ENCODE measurements at places on chromosomes 1 and 21. TPM values are rescaled to one million over a fixed set of nuclear protein-coding genes. Genes with fewer than 3 reads are reported as not detected.

FCRLB gene
- 1.8 TPM for total RNA-seq

FCRL5 gene
- total RNA-seq, result under 0.01 TPM

SMG7 gene
- total RNA-seq, result 25.0 TPM

MLLT11 gene
- total RNA-seq, result 1.8 TPM

AKR7A3 gene
- total RNA-seq, result 1.2 TPM

- H3K36me3 ChIP-seq, result no peaks in the 10 kb centered on the region
- H3K4me1 ChIP-seq, result peaks cover 38% of the 10 kb centered on the region
- peak; percentile 61 for DNase-seq
- no peaks in the 10 kb centered on the region for H3K27me3 ChIP-seq
These were observed 340.4 kb downstream of the USP25 start for GRCh38 chr21:16070207-16070651.

GRCh38 chr1:58746757-58747156, 37.1 kb downstream of the JUN start:
- DNase-seq, result no peak
- no peaks in the 10 kb centered on the region for H3K36me3 ChIP-seq
- H3K4me3 ChIP-seq, result no peak overlapping the region
- no peaks in the 10 kb centered on the region for H3K4me1 ChIP-seq
- H3K27ac ChIP-seq, result no peak overlapping the region

DNA sequence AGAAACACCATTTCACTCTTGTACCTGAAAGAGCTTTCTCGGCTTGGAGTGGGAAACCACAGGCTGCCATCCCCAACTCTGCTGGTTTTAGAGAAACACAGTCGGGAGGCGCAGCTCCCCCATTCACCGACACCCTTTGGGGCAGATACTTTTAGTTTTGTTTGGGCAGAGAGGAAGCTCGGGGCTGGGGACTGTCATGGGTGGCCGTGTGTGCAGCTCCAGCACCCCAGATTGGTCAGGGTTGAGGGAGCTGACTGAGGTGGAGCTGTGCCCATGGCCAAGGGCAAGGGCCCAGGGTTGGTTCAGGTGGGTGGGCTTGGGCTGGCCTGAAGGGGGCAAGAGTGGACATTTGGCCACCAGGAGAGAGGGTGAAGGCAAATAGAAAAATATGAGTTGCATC, 163.1 kb downstream of the DYRK1A start:
- H3K27ac ChIP-seq, result no peak overlapping the region
- no peaks in the 10 kb centered on the region for H3K36me3 ChIP-seq
- H3K27me3 ChIP-seq, result peaks cover 40% of the 10 kb centered on the region
- DNase-seq, result no peak

DNA sequence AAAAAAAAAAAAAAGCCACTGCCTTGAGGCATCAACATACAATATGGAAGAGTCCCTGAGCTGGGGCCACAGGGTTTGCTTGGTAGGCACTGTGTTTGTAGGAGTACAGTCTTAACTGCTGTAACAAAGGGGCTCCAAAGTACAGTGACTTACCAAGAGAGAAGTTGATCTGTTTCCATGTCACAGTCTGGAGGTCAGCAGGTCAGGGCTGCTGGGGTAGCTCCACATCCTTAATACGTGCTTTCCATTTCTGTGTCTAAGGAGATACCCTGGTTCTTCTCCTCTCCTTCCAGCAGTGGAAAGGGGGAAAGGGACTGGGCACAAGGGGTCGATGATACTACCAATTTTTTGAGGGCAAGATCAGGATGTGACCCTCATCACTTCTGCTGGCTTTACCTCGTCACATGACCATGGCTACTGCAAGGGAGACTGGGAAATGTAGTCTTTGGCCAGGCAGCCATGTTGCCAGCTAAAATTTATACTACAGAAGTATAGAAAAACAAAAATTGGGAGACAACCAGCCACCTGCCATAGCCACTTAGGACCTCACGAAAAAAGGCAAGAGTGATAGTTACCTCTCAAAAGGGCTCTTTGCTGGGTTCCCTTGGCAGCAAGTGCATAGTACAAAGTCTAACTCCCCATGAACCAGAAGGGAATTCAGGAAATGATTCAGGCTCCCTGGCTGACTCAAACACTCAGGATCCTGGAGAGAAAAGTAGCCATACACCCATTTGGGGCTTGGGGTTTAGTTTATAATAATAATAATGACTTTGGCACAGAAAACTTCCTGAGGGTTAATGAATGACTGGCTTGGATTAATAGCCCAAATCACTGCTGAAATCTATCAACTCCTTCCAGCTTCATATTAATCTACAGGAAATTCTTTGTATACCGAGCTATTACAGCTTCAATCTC, 52.7 kb upstream of the ATP5PO start:
- DNase-seq, result peak; percentile 92
- H3K4me1 ChIP-seq, result peaks cover 48% of the 10 kb centered on the region
- H3K27ac ChIP-seq, result peak overlapping the region; percentile 83
- no peaks in the 10 kb centered on the region for H3K36me3 ChIP-seq
- H3K4me3 ChIP-seq, result no peak overlapping the region
- no peaks in the 10 kb centered on the region for H3K27me3 ChIP-seq

- H3K27me3 ChIP-seq, result no peaks in the 10 kb centered on the region
- no peak overlapping the region for H3K4me3 ChIP-seq
- DNase-seq, result peak; percentile 57
- peaks cover 11% of the 10 kb centered on the region for H3K4me1 ChIP-seq
These were observed 36.1 kb upstream of the RGS1 start for GRCh38 chr1:192539297-192540092.

DNA sequence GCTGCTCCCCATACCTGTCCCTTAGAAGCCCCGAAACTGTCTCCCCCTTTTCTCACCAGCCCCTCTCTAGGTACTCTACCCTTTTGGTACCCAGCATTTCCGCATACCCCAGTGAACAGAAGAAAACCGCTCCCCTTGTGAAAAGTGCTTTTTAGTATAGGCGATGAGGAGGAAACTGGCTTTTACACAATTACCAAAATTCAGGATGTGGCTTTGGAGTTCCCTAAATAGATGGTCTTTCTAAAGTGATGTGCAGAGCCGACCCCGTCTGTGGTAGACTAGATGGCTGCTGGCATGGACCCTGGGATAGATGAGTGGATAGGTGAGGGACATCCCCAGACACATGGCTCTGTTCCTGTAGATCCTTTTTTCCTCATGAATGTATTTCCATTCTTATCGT, 2.6 kb upstream of the PER3 start:
- no peak overlapping the region for H3K4me3 ChIP-seq
- no peak for DNase-seq
- H3K36me3 ChIP-seq, result peaks cover 42% of the 10 kb centered on the region
- H3K27me3 ChIP-seq, result no peaks in the 10 kb centered on the region

GRCh38 chr1:19274636-19275035, 13.9 kb downstream of the AKR7A3 start:
- no peak for DNase-seq
- no peaks in the 10 kb centered on the region for H3K4me1 ChIP-seq
- H3K36me3 ChIP-seq, result no peaks in the 10 kb centered on the region
- no peak overlapping the region for H3K27ac ChIP-seq
- no peak overlapping the region for H3K4me3 ChIP-seq

GRCh38 chr1:167776151-167776550, 54.4 kb downstream of the MPZL1 start:
- H3K4me1 ChIP-seq, result peaks cover 32% of the 10 kb centered on the region
- DNase-seq, result no peak
- H3K27ac ChIP-seq, result peak overlapping the region; percentile 2

- peaks cover 10% of the 10 kb centered on the region for H3K4me1 ChIP-seq
- H3K4me3 ChIP-seq, result no peak overlapping the region
- no peaks in the 10 kb centered on the region for H3K36me3 ChIP-seq
These were observed 32.8 kb upstream of the ABCD3 start for GRCh38 chr1:94385308-94385929.

DNA sequence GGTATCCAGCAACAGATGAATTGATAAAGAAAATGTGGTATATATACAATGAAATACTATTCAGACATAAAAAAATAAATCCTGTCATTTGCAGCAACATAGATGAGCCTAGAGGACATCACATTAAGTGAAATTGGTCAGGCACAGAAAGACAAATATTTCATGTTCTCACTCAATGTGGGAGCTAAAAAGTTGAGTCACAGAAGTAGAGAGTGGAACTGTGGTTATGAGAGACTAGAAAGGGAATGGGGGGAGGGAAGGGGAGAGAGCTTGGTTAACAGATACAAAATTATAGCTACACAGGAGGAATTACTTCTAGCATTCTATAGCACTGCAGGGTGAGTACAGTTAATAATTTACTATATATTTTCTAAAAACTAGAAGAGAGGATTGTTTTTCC, 37.1 kb upstream of the SERPINC1 start:
- DNase-seq, result peak; percentile 61
- no peaks in the 10 kb centered on the region for H3K27me3 ChIP-seq
- H3K4me3 ChIP-seq, result no peak overlapping the region
- no peaks in the 10 kb centered on the region for H3K4me1 ChIP-seq

DNA sequence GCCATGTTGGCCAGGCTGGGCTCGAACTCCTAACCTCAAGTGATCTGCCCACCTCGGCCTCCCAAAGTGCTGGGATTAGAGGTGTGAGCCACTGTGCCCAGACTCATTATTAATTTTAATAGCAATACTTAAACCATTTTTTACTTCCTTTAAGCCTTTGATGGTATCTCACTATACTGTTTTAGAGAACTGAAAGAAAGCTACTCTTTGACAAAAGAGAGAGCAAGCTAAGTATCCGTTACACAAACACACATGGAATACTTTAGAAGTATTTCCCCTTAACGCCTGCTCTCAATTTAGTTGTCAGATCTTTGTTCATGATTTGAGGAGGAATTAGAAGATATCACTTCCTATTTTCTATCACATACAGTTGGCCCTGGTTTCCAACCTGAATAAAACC, 189.4 kb downstream of the COP1 start:
- H3K4me3 ChIP-seq, result no peak overlapping the region
- H3K4me1 ChIP-seq, result no peaks in the 10 kb centered on the region
- H3K27ac ChIP-seq, result no peak overlapping the region

- peak overlapping the region; percentile 67 for H3K27ac ChIP-seq
- DNase-seq, result peak; percentile 93
- H3K4me1 ChIP-seq, result peaks cover 10% of the 10 kb centered on the region
- no peak overlapping the region for H3K4me3 ChIP-seq
These were observed 55.5 kb upstream of the PSEN2 start for GRCh38 chr1:226814751-226815537.

GRCh38 chr21:42003051-42003461, 7.1 kb downstream of the ZBTB21 start:
- peak overlapping the region; percentile 95 for H3K27ac ChIP-seq
- peak; percentile 21 for DNase-seq
- peaks cover 19% of the 10 kb centered on the region for H3K4me1 ChIP-seq
- peaks cover 24% of the 10 kb centered on the region for H3K36me3 ChIP-seq

- H3K4me1 ChIP-seq, result no peaks in the 10 kb centered on the region
- H3K4me3 ChIP-seq, result no peak overlapping the region
- H3K36me3 ChIP-seq, result no peaks in the 10 kb centered on the region
- H3K27me3 ChIP-seq, result no peaks in the 10 kb centered on the region
- no peak overlapping the region for H3K27ac ChIP-seq
- peak; percentile 72 for DNase-seq
These were observed 40.2 kb upstream of the COL6A1 start for GRCh38 chr21:45941338-45941710.

DNA sequence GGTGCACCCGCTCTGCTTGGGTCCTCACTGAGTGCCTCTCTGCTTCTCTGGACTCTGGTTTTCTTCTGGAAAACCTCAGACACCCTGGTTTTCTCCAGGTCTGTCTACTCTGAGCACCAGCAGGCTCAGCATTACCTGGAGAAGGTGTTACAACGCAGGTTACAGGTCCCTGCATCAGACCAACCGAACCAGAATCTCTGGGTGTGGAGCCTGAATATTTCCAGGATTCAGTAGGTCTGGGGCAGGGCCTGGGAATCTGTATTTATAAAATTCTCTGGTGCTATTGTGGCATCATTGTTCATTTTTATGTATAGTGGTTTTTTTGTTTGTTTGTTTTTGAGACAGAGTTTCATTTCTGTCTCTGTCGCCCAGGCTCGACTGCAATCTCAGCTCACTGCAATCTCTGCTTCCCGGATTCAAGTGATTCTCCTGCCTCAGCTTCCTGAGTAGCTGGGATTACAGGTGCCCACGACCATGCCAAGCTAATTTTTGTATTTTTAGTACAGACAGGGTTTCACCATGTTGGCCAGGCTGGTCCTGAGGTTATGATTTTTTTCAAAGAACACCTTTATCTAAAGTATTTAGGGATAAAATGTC, 1.5 kb upstream of the SLC30A2 start:
- DNase-seq, result peak; percentile 36
- H3K4me3 ChIP-seq, result no peak overlapping the region
- H3K36me3 ChIP-seq, result no peaks in the 10 kb centered on the region
- H3K4me1 ChIP-seq, result no peaks in the 10 kb centered on the region

Measured in osteoblast (primary cell).